Prostate gland (tissue), 2 donors: ENCODE measurements at places on chromosomes 12 and 14. TPM values are rescaled to one million over a fixed set of nuclear protein-coding genes. Genes with fewer than 3 reads are reported as not detected.

DNA sequence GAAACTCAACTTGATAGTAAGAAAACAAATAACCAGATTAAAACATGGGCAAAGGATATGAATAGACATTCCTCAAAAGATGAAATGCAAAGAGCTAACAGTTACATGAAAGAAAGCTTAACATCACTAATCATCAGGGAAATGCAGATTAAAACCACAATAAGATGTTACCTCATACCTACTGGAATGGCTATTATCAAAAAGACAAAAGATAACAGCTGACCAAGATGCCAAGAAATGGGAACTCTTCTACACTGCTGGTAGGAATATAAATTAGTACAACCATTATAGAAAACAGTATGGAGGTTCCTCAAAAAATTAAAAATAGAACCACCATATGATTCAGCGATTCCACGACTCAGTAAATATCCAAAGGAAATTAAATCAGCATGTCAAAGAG lies 18.8 kb downstream of the KCNH5 start:
- H3K4me3 ChIP-seq, result no peak overlapping the region
- no peaks in the 10 kb centered on the region for H3K36me3 ChIP-seq
- no peaks in the 10 kb centered on the region for H3K4me1 ChIP-seq
- peaks cover 3% of the 10 kb centered on the region for H3K27me3 ChIP-seq

DNA sequence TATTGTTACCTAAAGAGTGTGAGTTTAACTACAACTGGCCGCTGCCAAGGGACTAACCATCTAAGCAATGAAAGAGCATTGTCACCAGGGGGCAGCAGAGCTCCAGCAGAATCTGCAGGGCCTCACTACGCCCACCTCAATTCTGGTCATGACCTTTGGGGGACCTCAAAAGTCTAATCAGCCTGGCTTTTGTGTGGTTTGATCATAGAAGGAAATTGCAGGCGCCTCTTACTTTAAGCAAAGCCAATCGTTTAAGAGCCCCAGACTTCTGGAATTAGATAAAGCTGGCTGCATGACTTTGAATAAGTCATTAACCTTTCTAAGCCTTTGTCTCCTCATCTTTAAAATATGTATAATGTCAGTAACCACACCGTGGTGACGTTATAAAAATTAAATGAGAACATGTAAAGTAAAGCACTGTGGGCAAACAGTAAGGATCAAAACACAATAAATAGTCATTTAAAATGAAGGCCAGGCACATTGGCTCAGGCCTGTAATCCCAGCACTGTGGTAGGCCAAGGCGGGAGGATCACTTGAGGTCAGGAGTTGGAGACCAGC lies 58.6 kb downstream of the TBX3 start:
- no peaks in the 10 kb centered on the region for H3K4me1 ChIP-seq
- H3K4me3 ChIP-seq, result no peak overlapping the region
- DNase-seq, result peak; percentile 73
- peak overlapping the region; percentile 64 for H3K27ac ChIP-seq

- H3K27me3 ChIP-seq, result no peaks in the 10 kb centered on the region
- H3K36me3 ChIP-seq, result no peaks in the 10 kb centered on the region
- H3K27ac ChIP-seq, result no peak overlapping the region
- H3K4me1 ChIP-seq, result no peaks in the 10 kb centered on the region
- DNase-seq, result no peak
- H3K4me3 ChIP-seq, result no peak overlapping the region
Observed at GRCh38 chr14:91817566-91818325, 49.6 kb downstream of the TC2N start.

- no peaks in the 10 kb centered on the region for H3K4me1 ChIP-seq
- DNase-seq, result no peak
- H3K27me3 ChIP-seq, result no peaks in the 10 kb centered on the region
Observed at GRCh38 chr12:70264067-70264867, 21.0 kb downstream of the CNOT2 start.

DNA sequence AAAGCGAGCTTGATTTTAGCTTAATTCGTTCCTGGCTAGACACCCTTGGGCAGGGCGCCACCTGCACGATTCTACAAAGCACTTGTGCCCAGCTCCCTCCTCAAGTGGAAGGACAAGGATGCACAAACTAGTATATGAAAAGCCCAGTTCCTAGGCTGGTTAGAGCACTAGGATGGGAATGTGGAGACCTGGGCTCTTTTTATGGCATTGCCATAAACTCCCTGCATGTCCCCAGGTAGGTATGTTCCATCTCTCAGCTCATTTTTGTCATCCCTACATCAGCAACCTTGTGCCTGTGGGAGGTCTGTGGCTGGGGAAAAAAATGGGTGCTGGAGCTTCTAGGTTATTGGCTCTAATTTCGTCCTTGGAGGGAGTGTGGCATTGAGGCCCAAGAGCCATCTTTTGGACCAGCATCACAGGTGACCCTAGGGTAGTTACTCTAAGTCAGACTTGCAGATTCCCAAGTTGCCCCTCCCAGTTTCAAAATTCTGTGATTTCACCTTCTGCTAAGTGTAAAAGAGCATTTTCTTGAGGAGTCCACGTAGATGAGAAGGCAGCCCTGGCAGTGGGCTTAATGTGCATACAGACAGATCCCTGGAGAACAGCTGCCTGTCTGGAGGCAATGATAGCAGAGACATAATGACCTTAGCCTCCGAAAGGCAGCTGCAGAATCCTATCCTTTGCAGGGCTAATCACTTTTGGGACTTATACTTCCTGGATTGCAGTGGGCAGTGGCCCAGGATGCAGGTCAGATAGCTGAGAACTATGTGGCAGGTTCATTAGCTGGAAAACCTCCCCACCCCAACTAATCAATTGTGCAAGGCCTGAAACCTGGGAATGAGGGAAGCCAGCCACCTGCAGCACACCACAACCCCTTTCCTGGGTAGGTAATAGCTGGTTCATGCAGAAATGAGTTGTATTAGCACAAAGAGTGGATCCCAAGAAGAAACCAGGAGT lies 47.6 kb upstream of the BDKRB2 start:
- no peaks in the 10 kb centered on the region for H3K27me3 ChIP-seq
- no peaks in the 10 kb centered on the region for H3K4me1 ChIP-seq
- no peak for DNase-seq
- no peak overlapping the region for H3K4me3 ChIP-seq
- H3K27ac ChIP-seq, result no peak overlapping the region
- no peaks in the 10 kb centered on the region for H3K36me3 ChIP-seq

- H3K36me3 ChIP-seq, result no peaks in the 10 kb centered on the region
- H3K4me1 ChIP-seq, result no peaks in the 10 kb centered on the region
- no peaks in the 10 kb centered on the region for H3K27me3 ChIP-seq
- no peak overlapping the region for H3K4me3 ChIP-seq
- no peak overlapping the region for H3K27ac ChIP-seq
Observed at GRCh38 chr12:121232163-121232562, 22.2 kb downstream of the P2RX4 start.

C12orf42 gene
- not detected for total RNA-seq

NFE2 gene
- 1.1 TPM for total RNA-seq
